ENCODE measurements at places on chromosomes 1 and 21. TPM values are rescaled to one million over a fixed set of nuclear protein-coding genes. Genes with fewer than 3 reads are reported as not detected.

GRCh38 chr21:45048968-45049367 lies 25.4 kb upstream of the ADARB1 start:
- no peak for DNase-seq

Gene NLRP3
- 1.6 TPM for total RNA-seq

Gene APP
- 325 TPM for total RNA-seq

DNA sequence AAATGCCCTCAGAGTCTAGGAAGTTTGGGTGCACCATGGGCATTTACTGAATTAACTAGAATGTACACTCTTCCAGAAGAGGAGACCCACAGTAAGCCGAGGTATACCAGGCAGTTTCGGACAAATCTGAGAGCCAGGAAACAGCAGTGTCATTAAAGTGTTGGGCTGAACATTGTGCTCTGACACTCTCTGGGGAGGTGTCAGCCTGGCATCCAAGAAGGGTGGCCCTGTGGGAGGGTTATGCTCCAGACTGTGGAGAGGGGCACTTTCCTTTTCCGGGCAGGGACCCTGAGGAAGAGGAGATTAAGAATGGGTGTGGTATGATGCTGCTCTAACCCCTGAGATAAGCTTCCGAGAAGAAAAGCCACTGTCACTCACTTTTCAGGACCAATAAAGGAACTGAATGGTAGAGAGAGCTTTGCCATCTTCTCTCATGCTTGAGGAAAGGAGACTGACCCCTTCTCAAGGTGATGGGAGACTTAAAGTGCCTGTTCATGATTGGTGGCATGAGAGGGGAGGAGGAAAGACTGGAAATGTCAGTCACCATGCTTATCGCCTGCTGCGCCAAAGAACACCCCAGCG lies 98.2 kb downstream of the UCK2 start:
- DNase-seq: no peak

DNA sequence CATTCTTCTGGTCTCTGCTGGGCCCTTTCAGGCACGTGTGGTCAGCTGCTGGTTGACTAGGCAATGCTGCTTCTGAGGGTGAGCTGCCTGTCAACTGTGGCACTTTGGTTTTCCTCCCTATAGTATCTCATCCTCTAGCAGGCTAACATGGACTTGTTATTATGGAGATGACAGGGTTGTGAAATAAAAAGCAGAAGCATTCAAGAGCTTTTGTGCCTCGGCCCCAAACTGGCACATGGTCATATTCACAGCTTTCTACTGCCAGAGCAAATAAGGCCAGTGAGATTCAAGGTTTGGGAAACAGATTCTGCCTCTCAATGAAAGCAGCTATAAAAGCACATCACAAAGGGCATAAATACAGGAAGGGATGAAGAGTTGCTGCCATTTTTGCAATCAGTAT lies 1.6 kb upstream of the ZNF124 start:
- DNase-seq: no peak

Gene RNF207
- 4.6 TPM for total RNA-seq

DNA sequence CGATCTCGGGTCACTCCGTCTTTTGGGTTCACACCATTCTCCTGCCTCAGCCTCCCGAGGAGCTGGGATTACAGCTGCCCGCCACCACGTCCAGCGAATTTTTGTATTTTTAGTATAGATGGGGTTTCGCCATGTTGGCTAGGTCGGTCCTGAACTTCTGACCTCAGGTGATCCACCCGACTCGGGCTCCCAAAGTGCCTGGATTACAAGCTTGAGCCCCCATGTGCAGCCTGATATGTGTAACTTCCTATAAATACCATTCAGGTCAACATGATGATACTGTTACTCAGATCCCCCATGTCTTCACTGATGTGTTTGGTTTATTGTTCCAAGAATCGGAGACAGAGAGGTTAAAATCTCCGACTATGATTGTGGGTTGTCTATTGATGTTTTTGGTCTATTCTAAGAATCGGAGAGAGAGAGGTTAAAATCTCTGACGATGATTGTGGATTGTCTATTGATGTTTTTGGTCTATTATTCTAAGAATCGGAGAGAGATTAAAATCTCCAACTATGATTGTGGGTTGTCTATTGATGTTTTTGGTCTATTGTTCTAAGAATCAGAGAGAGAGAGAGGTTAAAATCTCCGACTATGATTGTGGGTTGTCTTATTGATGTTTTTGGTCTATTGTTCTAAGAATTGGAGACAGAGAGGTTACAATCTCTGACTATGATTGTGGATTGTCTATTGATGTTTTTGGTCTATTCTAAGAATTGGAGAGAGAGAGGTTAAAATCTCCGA lies 17.0 kb downstream of the C1orf159 start:
- DNase-seq: no peak

GRCh38 chr1:42773420-42773819 lies 6.4 kb downstream of the C1orf50 start:
- no peak for DNase-seq

Gene THEMIS2
- total RNA-seq: 6.5 TPM

DNA sequence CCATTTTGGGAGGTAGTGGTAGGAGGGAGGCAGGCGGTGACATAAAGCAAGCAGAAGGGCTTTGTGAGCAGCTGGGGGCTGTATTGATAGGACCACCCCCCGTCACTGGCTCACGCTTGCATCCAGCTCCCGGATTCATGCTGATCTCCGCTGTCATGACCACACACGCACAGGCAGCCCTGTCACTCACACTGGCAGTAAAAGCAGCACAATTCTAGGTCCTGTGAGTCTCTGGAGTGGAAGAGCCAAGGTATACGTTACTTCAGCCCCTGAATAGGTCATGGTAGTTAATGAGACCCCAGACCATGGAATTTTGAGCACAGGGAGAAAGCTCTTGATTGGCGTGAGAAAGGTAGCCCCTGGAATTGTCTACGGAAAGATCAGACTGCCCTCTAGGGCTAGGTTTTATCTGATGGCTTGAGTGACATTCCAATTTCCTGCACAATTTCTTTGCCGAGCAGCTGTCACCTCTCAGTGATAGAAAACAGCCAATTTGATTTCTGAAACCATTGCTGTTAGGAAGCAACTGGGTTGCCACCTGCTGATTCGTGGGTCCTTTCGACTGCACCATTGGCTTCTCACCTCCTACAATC lies 5.4 kb downstream of the OR2B11 start:
- DNase-seq: no peak

DNA sequence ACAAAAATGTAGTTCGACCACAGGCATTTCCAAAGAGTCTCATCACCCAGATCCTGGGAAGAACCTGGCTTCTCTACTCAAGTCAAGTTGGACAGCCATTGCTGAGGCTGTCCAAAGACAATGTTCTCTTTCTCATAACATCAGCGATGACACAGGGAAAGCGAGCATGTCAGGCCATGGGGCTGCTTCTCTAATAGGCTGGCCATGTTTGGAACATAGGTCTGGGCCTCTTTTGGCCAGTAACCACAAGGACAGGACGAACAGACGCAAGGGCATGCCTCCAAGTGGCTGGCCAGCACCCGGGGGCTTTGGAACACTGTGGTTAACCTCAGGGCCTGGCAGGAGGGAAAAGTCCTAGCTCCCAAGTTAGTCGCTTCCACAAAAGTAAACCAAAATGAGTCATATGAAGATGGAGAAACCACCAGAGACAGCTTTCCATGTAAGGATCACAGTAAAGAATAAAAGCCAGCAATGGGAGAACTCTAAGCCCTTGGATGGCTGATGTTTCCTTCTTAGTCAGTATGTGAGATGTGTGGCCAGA lies 80.6 kb upstream of the SLC44A3 start:
- DNase-seq: no peak

Gene ANGPTL3
- not detected for total RNA-seq

Gene BARHL2
- not detected for total RNA-seq

DNA sequence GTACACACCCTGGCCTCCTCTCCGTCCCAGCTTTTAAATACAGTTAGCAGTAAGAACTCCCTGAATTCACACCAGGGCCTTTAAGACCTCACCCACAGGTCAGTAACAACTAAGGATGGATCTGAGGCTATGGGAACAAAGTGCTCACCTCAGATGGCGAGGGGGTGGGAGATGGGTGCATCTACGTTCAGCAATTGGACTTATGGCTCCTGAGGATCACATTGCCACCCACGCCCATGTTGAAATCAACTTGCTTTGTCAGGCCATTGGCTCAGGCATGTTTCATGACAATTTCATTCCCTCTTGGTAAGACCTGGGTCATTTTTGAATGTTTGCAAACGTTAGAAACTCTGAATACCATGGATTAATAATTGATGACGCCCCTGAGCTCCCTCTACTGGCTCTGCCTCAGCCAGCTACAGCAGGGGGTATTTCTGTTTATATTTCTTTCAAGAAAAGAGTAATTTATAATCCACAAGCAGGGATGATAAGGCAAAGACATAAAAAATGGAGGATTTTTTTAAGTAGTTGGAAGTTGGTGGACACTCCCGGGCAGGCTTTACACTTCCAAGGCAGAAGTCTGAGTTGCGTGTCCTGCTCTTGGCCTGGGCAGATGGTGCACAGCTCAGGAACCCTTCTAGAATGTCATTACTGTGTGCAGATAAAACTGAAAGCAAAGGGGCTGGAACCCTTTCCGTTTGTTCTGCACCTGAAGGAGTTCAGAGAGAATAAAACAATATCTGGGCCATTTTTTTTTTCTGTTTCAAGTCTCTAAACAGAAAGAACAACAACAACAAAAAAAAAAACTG lies 13.7 kb upstream of the LBR start:
- no peak for DNase-seq

Gene RGS8
- not detected for total RNA-seq

- no peak for DNase-seq
Measured at GRCh38 chr1:22153660-22154437, 11.0 kb upstream of the WNT4 start.

DNA sequence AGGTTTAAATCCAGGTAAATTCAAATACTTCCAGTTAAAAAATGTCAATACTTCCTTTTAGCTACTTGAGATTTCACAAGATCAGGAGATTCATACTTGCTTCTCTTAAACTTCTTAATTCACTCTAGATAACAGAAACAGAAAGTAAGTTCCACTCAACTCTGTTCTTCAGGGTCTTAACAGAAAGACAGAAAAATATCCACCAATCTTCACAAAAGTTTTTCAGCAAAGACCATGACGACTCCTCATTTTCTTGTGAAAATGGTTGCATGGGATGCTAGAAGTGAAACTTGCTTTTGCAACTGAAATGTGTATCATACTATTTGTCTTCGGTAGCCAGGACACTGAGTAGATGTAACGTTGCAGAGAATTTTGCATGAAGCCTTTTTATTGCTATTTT lies 12.3 kb upstream of the LRRC8C start:
- DNase-seq: no peak

DNA sequence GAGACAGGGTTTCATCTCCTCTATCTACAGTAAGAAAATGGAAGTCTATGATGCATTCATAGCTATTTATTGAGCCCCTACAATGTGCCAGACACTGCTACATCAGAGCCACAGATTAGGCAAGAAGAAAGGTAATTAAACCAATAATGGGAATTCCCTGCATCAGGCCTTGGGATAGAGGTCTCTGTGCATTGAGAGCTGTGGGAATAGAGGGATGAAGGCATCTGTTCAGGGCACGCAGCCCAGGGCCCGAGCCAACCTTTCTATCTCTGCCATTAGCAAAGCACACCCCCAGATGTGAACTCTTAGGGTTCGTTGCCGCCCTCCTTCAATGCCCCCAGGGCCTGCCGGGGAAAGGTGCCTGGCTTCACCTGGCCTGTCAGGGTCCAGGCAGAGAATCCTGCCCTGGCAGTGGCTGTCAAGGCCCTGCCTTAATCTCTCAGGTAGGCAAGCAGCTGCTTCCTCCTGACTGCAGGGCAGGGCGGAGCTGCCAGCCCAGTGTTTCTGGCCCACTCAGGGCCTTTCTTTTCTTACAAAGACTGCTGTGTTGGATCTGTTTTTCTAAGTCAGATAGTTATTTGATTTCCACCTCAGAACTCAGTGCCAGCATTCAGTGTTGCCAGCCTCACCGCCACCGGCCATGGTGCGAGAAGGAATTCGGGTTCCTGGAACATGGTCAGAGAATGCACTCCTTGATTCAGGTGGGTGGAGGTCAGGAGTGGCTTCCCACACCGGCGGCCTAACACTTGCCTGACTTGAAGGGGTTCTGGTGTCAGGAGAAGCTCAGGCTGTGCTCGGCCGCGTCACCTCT lies 76.1 kb downstream of the PGM1 start:
- no peak for DNase-seq

GRCh38 chr1:231194843-231195516 lies 33.1 kb downstream of the TRIM67 start:
- DNase-seq: no peak

- DNase-seq: no peak
Measured at GRCh38 chr1:9732123-9732971, 80.8 kb downstream of the PIK3CD start.

Gene GRHL3
- total RNA-seq: 120 TPM

Gene MRPS14
- 12.7 TPM for total RNA-seq

DNA sequence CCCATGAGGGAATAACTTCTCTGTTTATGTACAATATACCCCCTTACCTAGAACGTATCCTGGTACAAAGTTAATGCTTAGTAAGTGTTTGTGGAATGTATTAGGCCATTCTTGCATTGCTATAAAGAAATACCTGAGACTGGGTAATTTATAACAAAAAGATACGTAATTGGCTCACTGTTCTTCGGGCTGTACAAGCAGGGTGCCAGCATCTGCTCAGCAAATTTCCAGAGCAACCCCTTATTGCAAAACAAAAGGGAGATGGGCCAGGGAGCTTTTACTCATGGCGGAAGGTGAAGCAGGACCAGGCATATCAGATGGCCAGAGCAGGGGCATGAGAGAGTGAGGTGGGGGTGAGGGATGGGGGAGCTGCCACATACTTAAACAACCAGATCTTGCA lies 123.4 kb upstream of the C8B start:
- DNase-seq: no peak

GRCh38 chr1:171743081-171743870 lies 1.4 kb upstream of the VAMP4 start:
- no peak for DNase-seq

- no peak for DNase-seq
Measured at GRCh38 chr1:187267827-187268226, 439.1 kb downstream of the PLA2G4A start.

Gene BATF3
- total RNA-seq: 0.25 TPM

- no peak for DNase-seq
Measured at GRCh38 chr1:38153778-38154470, 107.3 kb upstream of the POU3F1 start.
